HepG2 (cell line): ENCODE measurements at places on chromosomes 4 and X. TPM values are rescaled to one million over a fixed set of nuclear protein-coding genes. Genes with fewer than 3 reads are reported as not detected.

Gene CXCL1
- 0.15 TPM in 1 of 2 replicates, not detected in the other for total RNA-seq

Gene KLB
- 41.9 and 82.0 TPM in 2 replicates for total RNA-seq

Gene TMPRSS11D
- not detected in 2 replicates for total RNA-seq

Gene FABP2
- total RNA-seq, result 1.2 and 1.9 TPM in 2 replicates

Gene ATP6AP2
- total RNA-seq, result 29.0 and 55.6 TPM in 2 replicates

Gene AMOT
- total RNA-seq, result 0.83 and 0.91 TPM in 2 replicates

Gene SMIM43
- not detected in 2 replicates for total RNA-seq

Gene PLXNB3
- 1.2 and 3.0 TPM in 2 replicates for total RNA-seq

Gene PDGFC
- 6.8 and 9.1 TPM in 2 replicates for total RNA-seq

Gene RHOXF2
- total RNA-seq, result not detected in 2 replicates

Gene FRG2
- total RNA-seq, result not detected in 2 replicates

Gene UGT2A3
- total RNA-seq, result 74.1 and 97.2 TPM in 2 replicates

DNA sequence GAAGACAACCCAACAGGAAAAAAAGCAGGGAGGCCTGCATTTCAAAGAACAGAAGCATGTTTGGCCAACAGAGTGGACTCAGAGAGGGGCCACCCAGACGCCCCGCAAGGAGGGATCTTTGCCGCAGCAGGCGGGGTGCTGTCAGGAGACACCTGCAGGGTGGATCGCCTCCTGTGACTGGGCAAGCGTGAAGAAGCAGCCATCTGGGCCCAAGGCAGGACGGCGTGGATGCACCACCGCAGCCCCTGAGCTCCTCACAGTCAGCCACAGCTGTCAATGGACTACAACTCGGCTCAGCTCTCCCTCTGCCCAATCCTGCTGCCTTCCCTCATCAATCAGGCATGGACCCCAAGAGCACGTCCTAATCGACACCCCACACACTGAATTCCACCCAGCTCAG lies 32.0 kb upstream of the MAN2B2 start:
- H3K27ac ChIP-seq, result no peak overlapping the region
- H3K27me3 ChIP-seq, result peaks cover 11% of the 10 kb centered on the region; the same call in 1 of the 3 replicates
- peaks cover 26% of the 10 kb centered on the region for H3K4me1 ChIP-seq
- H3K36me3 ChIP-seq, result no peaks in the 10 kb centered on the region

DNA sequence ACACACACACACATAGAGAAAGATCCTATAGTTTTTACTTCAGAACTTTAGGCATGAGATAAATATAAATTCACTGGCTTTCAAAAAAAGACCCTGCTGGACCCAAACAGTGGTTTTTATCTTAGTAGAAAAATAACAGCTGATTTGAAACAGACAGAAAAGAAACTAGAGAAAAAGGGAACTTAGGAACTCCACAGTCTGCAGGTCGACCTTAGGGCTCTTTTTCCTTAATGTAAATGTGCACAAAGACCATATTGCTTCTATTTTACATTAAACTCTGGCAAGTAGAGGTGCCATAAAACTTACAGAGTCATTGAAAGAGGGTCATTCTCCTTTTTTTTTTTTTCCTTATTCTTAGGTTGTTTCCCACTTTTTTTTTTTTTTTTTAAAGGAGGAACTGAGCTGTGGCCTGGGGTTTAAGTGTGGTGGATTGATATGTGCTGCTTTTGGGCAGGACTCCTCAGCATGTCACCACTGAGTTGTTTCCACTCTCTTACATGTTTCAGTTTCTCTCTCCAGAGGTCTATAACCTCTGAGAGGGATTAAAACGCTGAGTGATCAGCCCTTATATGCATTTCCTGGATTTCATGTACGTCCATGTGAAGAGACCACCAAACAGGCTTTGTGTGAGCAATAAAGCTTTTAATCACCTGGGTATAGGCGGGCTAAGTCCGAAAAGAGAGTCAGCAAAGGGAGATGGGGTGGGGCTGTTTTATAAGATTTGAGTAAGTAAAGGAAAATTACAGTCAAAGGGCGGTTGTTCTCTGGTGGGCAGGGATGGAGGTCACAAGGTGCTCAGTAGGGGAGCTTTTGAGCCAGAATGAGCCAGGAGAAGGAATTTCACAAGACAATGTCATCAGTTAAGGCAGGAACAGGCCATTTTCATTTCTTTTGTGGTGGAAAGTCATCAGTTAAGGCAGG lies 70.8 kb upstream of the PACRGL start:
- H3K27ac ChIP-seq, result no peak overlapping the region
- no peak overlapping the region for H3K4me3 ChIP-seq
- no peaks in the 10 kb centered on the region for H3K36me3 ChIP-seq
- no peaks in the 10 kb centered on the region for H3K27me3 ChIP-seq
- no peaks in the 10 kb centered on the region for H3K4me1 ChIP-seq
- no peak for DNase-seq

DNA sequence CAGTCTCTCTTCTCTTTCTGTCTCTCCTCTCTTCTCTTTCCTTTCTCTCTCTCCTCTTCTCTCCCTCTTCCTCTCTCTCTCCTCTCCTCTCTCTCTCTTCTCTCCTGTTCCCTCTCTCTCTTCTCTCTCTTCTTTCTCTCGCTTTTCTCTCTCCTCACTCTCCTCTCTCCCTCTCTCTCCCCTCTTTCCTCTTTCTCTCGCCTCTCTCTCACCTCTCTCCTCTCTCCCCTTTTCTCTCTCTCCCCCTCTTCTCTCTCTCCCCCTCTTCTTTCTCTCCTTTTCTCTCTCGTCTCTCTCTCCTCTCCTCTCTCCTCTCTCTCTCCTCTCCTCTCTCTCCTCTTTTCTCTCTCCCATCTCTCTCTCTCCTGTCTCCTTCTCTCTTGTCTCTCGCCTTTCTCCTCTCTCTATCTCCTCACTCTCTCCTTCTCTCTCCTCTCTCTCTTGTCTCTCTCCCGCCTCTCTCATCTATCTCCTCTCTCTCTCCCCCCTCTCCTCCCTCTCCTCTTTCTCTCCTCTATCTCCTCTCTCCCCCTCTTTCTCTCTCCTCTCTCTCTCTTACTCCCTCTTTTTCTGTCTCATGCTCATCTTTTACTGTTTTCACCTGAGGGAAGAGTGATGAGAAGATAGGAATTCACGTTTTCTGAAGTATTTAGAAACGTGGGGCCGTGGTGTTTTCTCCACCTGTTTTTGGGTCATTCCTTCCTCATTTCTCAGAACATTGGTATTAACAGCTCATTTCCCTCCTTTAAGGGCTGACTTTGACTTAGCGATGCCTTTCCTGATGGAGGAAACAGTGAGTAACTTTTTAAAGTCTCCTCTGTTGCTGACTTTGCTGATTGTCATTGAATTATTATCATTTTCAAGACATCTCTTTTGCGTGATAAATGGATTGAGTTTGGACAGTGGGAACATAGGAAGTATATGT lies 80.6 kb upstream of the CD99 start:
- no peak for DNase-seq
- H3K27ac ChIP-seq, result no peak overlapping the region
- no peaks in the 10 kb centered on the region; the same call in 1 of the 2 replicates for H3K36me3 ChIP-seq
- peaks cover 32% of the 10 kb centered on the region for H3K4me1 ChIP-seq
- no peaks in the 10 kb centered on the region; the same call in 2 of the 3 replicates for H3K27me3 ChIP-seq
- peak overlapping the region; percentile 64 for H3K4me3 ChIP-seq

DNA sequence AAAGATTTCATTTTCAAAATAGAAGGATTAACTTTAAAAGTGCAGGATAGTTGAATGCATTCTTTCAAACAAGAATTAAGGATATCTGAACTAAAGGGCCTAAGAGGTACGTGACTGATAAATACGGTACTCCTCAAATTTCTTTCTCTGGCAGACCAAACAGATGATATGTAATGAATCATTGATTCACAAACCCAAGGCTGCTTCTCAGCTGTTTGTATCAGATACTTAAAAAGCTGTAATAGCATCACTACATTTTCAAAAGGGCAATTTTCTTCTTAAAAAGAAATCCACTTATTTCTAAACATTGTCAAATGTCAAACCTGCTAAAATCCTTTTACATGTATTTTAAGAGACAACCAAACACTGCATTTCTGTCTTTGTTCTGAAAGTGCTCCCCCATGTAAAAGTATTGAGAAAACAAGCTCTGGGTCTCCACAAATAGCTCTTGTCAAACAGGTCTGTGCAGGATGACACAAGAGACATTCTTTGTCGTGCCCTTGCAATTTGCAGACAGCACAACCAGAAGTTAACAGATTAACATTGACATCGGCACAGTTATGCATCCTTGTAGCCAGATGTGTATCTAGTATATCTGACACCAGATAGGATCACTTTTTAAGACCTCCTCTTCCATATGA lies 82.0 kb downstream of the MANBA start:
- DNase-seq, result no peak
- no peaks in the 10 kb centered on the region for H3K27me3 ChIP-seq
- no peaks in the 10 kb centered on the region for H3K4me1 ChIP-seq
- H3K36me3 ChIP-seq, result 0 out of 3 replicates have a peak, but pooled peaks cover 9% of the 10 kb centered on the region

DNA sequence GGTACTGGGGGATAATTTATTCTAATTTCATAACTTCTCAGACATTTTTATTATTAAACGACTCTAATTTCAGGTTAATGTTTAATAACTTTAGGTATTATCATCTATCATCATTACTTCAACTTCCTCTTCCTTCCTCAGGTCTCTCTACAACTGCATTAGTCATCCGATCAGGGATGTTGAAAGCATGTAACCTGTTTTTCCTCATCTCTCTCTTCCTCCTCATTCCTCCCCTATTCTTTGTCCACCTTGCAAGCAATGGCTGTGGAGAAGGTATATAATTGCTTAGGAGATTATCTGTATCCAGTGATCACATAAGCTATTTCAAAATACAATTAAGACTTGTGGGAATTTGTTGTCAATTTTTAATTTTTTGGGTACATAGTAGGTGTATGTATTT lies 632.6 kb upstream of the DIAPH2 start:
- H3K4me3 ChIP-seq, result no peak overlapping the region
- no peaks in the 10 kb centered on the region for H3K27me3 ChIP-seq
- H3K4me1 ChIP-seq, result no peaks in the 10 kb centered on the region
- no peak overlapping the region for H3K27ac ChIP-seq
- H3K36me3 ChIP-seq, result no peaks in the 10 kb centered on the region
- DNase-seq, result no peak

DNA sequence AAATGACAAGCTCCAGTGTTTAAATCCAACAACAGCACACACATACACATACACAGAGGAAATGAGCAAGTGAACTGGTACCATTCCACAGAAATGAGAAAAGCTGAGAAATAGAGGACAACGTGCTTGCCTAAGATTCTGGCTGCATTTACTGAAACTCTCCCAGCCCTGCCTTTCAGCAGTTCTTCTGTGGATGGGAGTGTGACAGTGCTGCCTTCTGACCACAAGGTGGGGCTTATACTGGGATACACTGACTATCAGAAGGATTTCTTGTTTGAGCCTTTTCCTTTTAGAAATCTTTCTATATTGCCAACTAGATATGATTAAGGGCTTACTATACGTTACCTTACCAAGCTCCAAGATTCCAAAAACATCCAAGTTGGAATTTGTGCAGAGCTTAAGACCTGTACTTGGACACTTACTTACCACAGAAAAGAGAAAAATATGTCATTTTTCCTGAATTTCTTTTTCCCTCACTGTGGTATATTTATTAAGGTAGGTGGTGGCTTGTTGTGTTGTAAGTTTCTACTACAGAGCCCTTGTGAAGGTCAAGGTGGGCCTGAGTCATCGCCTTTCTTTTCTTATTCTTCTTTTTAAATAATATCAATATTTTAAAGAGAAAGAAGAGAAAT lies 10.7 kb upstream of the CXCL8 start:
- peak; percentile 47 for DNase-seq
- H3K36me3 ChIP-seq, result no peaks in the 10 kb centered on the region
- H3K27ac ChIP-seq, result no peak overlapping the region
- no peak overlapping the region for H3K4me3 ChIP-seq

- no peak overlapping the region for H3K4me3 ChIP-seq
- H3K27ac ChIP-seq, result no peak overlapping the region
- no peaks in the 10 kb centered on the region for H3K27me3 ChIP-seq
- no peaks in the 10 kb centered on the region for H3K36me3 ChIP-seq
- H3K4me1 ChIP-seq, result no peaks in the 10 kb centered on the region
- DNase-seq, result peak; percentile 3
Measured at GRCh38 chr4:92600638-92601037, 296.9 kb downstream of the GRID2 start.

DNA sequence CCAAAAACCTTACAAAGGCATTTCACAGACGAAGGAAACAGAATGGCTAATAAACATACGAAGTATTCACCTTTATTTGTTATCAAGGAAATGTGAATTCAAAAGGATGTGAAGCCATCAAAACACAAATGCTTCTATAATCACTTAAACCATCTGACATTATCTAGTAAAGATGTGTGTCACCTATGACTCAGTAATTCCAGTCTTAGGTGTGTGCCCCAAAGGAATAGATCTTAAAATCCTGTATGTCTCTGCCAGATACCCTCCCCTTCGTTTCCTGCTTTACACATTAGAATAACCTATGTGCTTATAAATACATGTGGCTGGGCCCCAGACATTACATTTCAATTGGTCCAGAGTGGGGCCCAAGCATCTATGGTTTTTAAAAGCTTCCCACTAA lies 41.8 kb upstream of the CEP135 start:
- no peak overlapping the region for H3K27ac ChIP-seq
- H3K4me3 ChIP-seq, result no peak overlapping the region
- DNase-seq, result no peak
- H3K36me3 ChIP-seq, result no peaks in the 10 kb centered on the region

DNA sequence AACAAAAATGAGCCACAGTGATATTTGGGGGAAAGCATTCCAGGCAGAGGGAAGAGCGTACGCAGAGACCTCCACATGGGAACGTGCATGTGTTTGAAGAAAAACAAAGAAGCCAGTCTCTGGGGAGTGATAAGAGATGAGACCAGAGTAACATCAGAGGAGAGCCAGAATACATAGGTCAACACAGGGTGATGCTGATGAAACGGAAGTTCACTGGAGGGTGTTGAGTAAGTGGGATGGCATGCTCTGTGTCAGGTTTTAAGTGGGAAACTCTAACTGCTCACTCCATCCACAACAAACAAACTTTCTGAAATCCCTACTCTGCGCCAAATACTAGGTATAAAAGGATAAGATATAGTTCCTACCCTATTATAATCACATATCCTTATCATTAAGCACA lies 110.0 kb downstream of the ARHGAP6 start:
- no peak overlapping the region for H3K4me3 ChIP-seq
- no peak overlapping the region for H3K27ac ChIP-seq
- no peaks in the 10 kb centered on the region for H3K36me3 ChIP-seq
- DNase-seq, result peak; percentile 6
- H3K27me3 ChIP-seq, result no peaks in the 10 kb centered on the region

DNA sequence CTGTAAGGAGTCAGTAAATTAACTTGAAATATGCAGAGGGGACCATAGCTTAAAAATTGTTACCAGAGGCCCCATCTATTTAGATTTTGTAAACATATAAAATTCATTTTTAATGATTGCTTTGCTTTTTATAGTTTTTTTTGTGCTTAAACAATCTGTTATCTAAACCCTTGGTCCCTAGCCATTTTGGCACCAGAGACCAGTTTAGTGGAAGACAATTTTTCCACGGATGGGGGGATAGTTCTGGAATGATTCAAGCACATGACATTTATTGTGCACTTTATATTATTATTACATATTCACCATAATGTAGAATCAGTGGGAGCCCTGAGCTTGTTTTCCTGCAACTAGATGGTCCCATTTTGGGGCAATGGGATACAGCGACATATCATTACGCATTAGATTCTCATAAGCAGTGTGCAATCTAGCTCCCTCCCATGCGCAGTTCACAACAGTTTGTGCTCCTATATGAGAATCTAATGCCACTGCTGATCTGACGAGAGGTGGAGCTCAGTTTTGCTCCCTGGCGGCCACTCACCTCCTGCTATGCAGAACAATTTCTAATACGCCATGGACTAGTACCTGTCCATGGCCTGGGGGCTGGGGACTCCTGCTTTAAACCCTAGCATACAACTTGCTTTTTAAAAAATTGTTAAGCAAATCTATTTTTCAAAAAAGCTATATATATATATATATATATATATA lies 5.9 kb downstream of the ZXDA start:
- no peak for DNase-seq
- no peaks in the 10 kb centered on the region for H3K4me1 ChIP-seq
- H3K36me3 ChIP-seq, result no peaks in the 10 kb centered on the region
- H3K27ac ChIP-seq, result no peak overlapping the region
